Right ventricle myocardium superior (tissue), 1 donor: ENCODE measurements at places on chromosomes 6 and 20. TPM values are rescaled to one million over a fixed set of nuclear protein-coding genes. Genes with fewer than 3 reads are reported as not detected.

The OR2H2 gene
- total RNA-seq, result not detected

The VGLL2 gene
- not detected for total RNA-seq

The IL17A gene
- not detected for total RNA-seq

The GSTA4 gene
- total RNA-seq, result 7.0 TPM

The TOX2 gene
- total RNA-seq, result 0.46 TPM

The PRR18 gene
- not detected for total RNA-seq

The RBM38 gene
- total RNA-seq, result 91.5 TPM

The CASS4 gene
- total RNA-seq, result 0.40 TPM

The RBM12 gene
- total RNA-seq, result 45.3 TPM

The TLDC2 gene
- not detected for total RNA-seq

The PACRG gene
- total RNA-seq, result 7.4 TPM

The LIN28B gene
- total RNA-seq, result not detected

The SEMG1 gene
- total RNA-seq, result not detected

The MAPK13 gene
- total RNA-seq, result 0.32 TPM

The ID4 gene
- total RNA-seq, result 1.4 TPM

The CD93 gene
- total RNA-seq, result 37.0 TPM

The PARD6B gene
- 4.7 TPM for total RNA-seq

The GABRR1 gene
- not detected for total RNA-seq

The OXT gene
- not detected for total RNA-seq

The KCNQ2 gene
- total RNA-seq, result 0.89 TPM

The MUCL3 gene
- total RNA-seq, result not detected

The PACSIN1 gene
- total RNA-seq, result 11.3 TPM

The WFDC5 gene
- total RNA-seq, result not detected

The MAD2L1BP gene
- total RNA-seq, result 26.1 TPM

The BRPF3 gene
- total RNA-seq, result 17.8 TPM

The PRL gene
- total RNA-seq, result not detected

The LGSN gene
- not detected for total RNA-seq

The PRR3 gene
- total RNA-seq, result 1.4 TPM

The CLPSL1 gene
- not detected for total RNA-seq

The THBD gene
- 11.8 TPM for total RNA-seq

The SRSF6 gene
- total RNA-seq, result 48.7 TPM

The SLC2A4RG gene
- 95.0 TPM for total RNA-seq

The BCKDHB gene
- 28.4 TPM for total RNA-seq

The SRMS gene
- total RNA-seq, result not detected

The WFDC12 gene
- total RNA-seq, result not detected

The RCAN2 gene
- 258 TPM for total RNA-seq

The SMOC2 gene
- total RNA-seq, result 10.9 TPM

The ETV7 gene
- total RNA-seq, result not detected

The PGC gene
- not detected for total RNA-seq

The BTNL2 gene
- not detected for total RNA-seq

The CDC5L gene
- total RNA-seq, result 16.5 TPM

The COL9A3 gene
- 2.7 TPM for total RNA-seq

The BPIFB1 gene
- not detected for total RNA-seq

The ZNF391 gene
- 0.51 TPM for total RNA-seq

The PKIG gene
- total RNA-seq, result 180 TPM

The MRS2 gene
- total RNA-seq, result 43.8 TPM

The EGFL8 gene
- total RNA-seq, result 6.1 TPM

The BMP5 gene
- total RNA-seq, result 2.4 TPM

The RBL1 gene
- 4.5 TPM for total RNA-seq

The SLC17A1 gene
- total RNA-seq, result not detected

The TMEM74B gene
- total RNA-seq, result 5.2 TPM
